ENCODE measurements at places on chromosomes 7 and 10. TPM values are rescaled to one million over a fixed set of nuclear protein-coding genes. Genes with fewer than 3 reads are reported as not detected.
A peak's percentile ranks its signal among the peaks of the same experiment; 100 is the strongest.

GRCh38 chr7:81993186-81993585 lies 223.3 kb upstream of the HGF start:
- DNase-seq, result no peak

The NME8 gene
- not detected for total RNA-seq

- no peak for DNase-seq
These were observed 294.9 kb upstream of the MKLN1 start for GRCh38 chr7:131032786-131033185.

- no peak for DNase-seq
These were observed 47.2 kb downstream of the PDE1C start for GRCh38 chr7:32022966-32023365.

GRCh38 chr7:3201937-3202710 lies 98.9 kb upstream of the SDK1 start:
- DNase-seq, result no peak

DNA sequence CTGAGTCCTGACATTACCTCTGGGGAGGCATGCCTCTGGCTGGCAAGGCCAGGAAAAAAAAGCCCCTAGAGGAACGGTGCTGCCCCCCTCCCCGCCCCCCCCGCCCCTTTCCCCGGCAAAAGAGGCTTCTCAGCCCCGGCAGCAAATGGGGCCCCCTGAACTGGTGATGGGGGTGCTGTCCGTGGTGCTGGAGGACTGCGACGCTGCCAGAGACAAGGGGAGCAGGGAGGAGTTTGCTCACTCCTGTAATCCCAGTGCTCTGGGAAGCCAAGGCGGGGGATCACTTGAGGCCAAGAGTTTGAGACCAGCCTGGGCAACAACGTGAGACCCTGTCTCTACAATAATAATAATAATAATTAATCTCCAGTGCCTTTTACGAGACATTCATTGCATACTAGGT lies 23.7 kb downstream of the SRRM3 start:
- peak; percentile 43 for DNase-seq

DNA sequence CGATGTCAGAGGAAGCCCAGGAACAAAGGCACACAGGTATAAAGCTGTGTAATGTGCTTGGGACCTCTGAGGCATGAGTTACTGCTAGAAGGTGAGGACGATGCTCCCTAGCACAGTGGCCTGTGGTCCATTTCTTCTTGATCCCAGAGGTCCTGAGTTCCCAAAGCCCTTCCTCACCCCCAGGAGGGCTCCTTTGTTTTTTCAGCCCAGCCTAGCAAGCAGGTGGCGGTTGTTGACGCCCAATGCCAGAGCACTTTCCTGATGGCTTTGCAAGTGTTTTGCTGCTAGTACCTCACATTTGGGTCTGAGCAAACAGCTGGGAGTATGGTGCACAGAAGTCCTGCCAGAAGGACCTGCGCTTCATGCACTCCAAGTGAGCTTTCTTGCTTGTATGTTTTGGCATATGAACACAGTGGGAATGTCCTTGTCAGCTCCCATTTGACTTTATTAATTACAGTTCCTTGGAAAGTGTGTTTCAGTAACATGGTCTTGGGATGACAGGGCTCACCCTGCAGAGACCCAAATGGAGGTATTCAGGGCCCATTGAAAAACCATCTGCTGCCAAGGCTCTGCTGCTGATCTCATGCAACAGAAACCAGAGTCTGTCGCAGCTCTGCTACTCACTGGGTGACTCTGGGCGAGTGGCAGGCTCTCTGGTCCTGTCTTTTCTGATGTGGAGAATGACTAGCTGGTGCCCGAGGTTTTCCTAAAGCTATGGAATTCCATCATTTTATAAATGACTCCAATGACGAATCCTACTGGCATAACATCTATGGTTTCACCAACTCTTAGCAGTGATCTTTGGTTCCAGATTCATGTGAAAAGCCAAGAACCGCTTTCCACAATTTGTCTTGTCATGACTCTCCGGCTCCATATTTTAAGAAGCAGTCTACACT lies 134.9 kb downstream of the ARID5B start:
- no peak for DNase-seq

The VENTX gene
- not detected for total RNA-seq

GRCh38 chr10:6130848-6131470 lies 42.1 kb downstream of the RBM17 start:
- peak; percentile 35 for DNase-seq

The HECW1 gene
- total RNA-seq, result 4.8 TPM

The ZC3HAV1L gene
- 10.9 TPM for total RNA-seq

- peak; percentile 6 for DNase-seq
These were observed 30.0 kb downstream of the MAT1A start for GRCh38 chr10:80259405-80259871.

DNA sequence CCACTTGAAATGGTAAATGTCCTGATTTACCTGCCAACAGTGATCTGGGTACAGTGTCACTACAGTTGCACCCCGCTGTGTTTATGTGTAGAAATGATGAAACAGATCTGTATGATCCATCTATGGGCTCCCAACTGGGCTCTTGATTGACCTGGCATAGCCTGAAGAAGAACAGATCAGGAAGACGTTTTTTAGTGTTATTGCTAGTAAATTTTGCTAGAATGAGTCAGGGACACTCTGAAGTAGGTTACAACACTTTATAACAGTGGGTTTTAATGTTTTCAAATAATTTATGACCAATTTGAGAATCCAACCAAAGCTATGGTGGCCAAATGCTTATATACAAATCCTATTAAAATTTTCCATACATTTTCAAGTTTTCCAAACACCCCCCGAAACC lies 110.3 kb downstream of the DKK1 start:
- DNase-seq, result peak; percentile 20

GRCh38 chr7:114082642-114083165 lies 163.9 kb upstream of the PPP1R3A start:
- DNase-seq, result peak; percentile 54

- DNase-seq, result peak; percentile 49
These were observed 128.4 kb upstream of the RSU1 start for GRCh38 chr10:16945593-16945992.

The STARD3NL gene
- 68.1 TPM for total RNA-seq

DNA sequence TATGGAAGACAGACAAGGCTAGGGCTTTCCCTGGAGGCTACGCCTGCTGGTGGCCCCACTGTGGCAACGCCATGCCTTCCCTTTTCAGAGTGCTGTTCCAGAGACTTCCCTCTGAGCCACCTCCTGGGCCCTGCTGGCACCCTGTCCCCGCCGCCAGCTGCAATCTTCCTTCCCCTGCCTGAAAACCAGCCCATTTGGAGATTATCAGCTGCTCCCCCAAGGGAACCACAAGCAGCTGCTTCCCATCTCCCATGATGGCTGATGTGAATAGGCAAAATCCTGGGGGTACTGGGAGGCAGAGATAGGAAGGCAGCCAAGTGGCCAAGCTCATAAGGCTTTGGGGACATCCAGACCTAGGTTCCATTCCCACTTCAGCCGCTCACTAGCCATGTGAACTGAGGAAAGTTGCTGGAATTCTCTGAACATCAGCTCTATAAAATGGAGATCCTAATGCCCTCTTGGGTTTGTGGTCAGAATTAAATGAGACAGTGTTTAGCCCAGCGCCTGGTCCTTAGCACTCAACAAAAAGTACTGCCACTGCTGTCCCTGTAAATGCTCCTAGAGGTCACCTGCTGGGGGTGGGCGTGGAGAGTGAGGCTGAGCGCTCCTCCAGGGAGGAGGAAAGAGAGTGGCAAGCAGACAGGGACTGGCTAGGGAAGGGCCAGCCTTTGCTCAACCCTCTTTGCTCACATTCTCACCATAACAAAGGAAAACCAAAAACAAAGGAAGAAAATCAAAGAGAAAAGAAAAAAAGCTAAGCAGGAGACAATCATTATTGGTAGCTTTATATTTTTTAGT lies 5.9 kb downstream of the TSPAN33 start:
- no peak for DNase-seq

DNA sequence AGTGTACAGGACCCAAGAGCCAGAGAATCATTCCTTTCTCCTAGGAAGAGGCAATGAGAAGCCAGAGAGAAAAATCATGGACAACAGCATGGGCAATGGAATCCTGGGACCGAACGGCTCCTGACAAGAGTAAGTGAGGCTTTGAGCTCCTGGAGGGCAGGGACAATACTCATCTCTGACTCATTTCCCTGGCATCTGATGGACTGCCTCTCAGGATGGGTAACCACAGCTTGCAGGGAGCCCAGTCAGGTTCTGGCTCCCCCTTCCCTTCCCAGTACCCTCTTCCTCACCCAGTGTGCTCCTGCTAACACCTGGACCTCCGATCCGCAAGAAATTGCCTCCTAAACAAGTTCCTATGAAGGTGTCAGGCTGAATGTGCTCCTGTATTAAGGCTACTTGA lies 51.2 kb upstream of the SORCS3 start:
- DNase-seq, result peak; percentile 86

The GTF2IRD2 gene
- total RNA-seq, result 6.7 TPM

The ERVW-1 gene
- total RNA-seq, result not detected

Data from GM23248 (cell line).